CD4-positive, alpha-beta T cell treated with Interleukin-15 for 1 hour (primary cell): ENCODE measurements at places on chromosomes 1 and 21.
A peak's percentile ranks its signal among the peaks of the same experiment; 100 is the strongest.

DNA sequence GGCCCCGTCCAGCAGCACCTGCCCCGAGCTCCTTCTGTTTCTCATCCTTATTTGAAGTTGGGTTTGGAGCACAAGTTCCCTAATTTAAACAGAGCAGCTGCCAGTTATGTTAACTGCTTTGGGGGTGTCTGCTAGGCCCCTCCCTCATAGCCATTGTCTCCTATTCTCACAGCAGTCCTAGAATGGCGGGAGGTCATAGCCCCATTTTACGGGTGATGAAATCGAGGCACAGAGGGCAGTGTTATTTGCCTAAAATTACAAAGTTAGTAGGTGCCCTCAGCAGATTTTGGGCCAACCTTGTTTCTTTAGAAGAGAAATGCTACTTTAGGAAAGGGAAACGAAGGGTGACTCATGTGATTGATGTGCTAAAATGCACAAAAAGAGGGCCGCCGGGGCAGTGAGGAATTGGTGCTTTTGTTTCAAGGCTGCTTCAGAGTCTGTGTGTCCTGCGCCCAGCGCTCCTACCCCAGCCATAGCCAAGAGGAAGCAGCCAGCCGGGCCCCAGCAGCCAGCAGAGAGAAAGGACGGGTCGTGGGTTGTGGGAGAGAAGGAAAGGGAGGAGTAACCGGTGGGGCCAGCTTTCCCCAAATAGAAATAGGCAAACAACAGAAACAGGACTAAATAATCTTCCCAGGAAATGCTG is 13.0 kb downstream of the VANGL1 start:
- no peak for DNase-seq

- DNase-seq: peak; percentile 18
Observed at GRCh38 chr1:193558491-193559028, 372.1 kb upstream of the B3GALT2 start.

DNA sequence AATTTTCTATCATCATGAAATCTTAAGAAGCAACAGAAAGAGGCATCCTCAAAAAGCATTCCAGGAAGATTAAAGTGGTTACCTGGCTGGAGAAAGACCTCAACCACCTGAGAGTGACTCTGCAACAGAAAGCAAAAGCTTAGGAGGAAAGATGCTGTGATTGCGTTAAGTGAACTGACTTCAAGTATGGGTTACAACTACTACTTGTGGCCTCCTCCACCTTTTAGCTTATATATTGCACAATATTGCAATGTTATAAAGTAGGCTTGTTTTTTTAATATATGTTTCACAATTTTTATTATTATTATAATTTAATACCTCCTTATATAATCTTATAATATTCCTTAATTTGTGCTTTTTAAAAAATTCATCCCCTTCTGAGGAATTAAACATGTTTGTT is 1407.5 kb downstream of the KCNT2 start:
- no peak for DNase-seq

DNA sequence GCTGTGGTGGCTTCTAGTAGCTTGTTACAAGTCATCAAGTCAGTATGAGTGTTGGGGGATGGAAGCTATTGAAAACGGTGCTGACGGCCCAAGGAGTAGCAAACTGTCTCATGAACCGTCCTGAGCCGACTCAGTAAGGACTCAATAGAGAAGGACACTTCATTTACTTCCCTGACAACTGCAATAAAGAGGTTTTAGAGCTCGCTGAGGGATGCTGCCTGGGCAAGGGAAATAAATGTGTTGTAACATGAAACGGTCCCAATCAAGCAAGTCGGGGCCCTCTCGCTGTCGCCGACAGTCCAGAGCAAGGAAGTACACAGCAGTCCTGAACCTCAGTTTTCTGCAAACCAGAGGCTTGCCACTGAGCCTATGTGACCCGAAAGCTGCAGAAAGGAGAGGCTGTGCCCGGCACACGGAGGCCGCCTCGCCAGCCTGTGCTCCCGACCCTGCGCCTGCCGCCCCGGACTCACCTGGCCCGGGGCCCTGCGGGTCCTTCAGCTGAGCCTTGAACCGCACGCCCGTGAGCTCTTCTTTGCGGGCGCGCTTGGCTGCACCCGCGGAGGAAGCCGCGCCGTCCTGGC is 423 bp downstream of the URB1 start:
- DNase-seq: no peak

- DNase-seq: no peak
Observed at GRCh38 chr21:18153063-18153462, 91.6 kb upstream of the CHODL start.

DNA sequence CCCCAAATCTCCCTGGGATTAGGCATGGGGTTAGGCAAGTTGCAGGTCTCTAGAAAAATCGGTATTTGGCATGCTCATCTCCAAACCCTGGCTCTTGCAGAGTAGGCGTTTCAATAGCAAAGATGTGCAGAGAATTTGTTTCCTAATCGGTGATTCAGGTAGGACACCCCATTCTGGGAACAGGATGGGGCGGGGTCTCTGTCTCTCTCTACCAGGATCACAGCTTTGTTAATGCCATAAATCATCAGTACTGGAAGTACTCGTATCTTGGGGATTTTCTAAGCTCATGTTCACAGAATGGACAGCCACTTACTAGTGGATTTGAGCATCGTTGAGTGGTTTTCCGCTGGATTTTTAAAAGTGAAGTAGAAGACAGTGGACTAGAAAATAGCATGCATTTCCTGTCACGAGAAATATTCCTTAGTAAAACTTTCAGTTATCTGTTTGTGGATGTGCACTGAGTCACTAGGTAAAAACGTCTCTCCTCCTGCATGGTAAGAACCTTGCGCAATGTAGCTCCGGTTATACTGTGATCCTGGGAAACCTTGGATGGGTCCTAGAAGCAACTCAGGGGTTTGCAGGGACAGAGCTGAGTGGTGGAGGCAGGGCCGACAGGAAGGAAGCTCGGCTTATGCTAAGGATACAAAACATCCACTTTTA is 5.1 kb downstream of the TMEM51 start:
- no peak for DNase-seq

- DNase-seq: no peak
Observed at GRCh38 chr21:42939582-42940413, 14.4 kb upstream of the ERVH48-1 start.

DNA sequence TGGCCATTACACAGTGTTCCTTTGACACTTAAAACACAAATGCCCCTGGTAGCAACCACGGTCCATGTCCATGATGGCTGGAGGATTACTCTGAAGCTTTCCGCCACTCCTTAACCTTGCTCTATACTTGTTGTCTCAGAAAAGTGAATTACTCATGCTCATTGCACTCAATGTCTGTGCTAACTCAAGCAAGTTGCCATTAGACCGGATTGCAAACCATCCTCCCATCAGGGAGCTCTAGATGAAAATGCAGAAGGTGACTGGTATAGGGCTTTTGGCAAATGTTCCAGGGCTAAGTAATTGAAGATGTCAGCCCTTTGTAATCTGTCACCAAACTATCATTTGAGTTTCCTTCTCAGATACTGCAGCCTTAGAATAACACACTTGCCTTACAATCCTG is 1288.3 kb upstream of the B3GALT2 start:
- no peak for DNase-seq

GRCh38 chr1:221234791-221235190 is 355.5 kb downstream of the HLX start:
- no peak for DNase-seq

GRCh38 chr1:109041621-109042468 is at the start of gene WDR47:
Gene WDR47 (minus strand): TSS chr1:109042102. CDS start chr1:109023512, 18,590 bp downstream.
- DNase-seq: peak; percentile 98

DNA sequence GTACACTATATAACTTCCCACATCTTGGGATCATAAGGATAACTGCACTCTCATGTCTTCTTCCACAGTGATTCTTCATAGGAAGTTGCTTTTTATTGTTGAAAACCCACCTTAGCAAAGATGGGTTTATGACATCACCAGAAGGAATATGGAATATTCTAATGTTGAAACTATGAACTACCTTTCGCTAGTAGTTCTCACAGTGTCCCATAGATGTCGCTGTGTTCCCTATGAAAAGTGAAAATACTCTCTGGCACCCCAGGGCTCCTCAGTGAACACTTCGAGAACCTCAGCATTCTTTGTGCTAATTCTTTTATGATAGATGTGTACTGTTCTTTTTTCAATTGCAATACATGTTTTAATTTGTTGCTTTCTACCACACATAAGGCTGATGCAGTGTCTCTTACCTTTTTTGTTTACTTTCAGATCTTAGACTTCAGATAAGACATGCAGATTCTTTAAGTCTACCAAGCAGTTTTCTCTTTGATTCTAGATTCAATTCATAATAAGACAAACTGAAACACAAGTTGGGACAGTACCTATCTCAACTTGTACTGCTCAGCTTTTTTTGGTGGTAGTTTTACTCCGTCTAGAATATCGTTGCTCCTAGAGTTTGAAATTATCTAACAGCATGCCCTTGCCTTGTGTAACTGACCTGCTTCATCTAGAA is 90.8 kb downstream of the GTF2B start:
- no peak for DNase-seq

GRCh38 chr1:248756151-248756550 is 592 bp upstream of the LYPD8 start:
- DNase-seq: no peak

DNA sequence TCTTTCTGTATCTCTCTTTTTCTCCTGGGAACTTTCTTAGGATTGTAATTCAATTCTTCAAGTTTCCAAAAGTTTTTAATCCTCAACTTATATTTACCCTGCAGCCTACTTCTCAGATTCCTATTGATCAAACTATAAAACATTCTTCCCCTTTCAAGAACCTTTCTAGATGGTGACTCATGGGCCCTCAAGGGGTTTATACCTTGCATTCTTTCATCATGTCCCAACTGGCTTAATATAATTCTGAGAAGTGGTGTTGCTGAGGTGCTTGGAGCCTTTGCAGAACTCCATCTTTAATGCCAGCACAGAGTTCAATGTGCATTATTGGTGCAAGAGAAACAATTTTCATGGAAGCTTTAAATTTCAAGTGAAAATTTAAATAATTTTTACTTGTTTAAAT is 273.4 kb downstream of the VAV3 start:
- DNase-seq: no peak

GRCh38 chr1:35650416-35650815 is 9.1 kb upstream of the PSMB2 start:
- DNase-seq: no peak

- DNase-seq: no peak
Observed at GRCh38 chr21:30209601-30210000, 6.3 kb downstream of the CLDN8 start.

DNA sequence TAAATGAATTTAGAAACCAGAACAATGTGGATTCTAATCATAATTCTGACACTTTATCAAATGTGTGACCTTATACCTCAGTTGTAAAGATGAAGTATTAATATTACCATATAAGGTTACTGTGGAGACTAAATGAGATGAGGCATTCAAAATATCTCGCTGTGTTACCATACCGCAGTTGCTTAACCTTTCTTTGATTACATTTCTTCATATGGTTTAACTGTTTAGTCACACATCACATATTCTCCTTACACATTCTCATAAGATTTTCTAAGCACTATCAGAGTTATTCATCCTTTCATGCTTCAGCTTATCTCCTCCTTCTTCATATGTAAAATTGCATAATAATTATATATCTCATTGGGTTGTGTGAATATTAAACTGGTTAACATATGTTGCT is 88.9 kb downstream of the LRRC53 start:
- no peak for DNase-seq

- DNase-seq: no peak
Observed at GRCh38 chr1:69540052-69540451, 27.7 kb upstream of the LRRC7 start.

GRCh38 chr1:225653463-225654276 is 747 bp upstream of the ENAH start:
- no peak for DNase-seq

- no peak for DNase-seq
Observed at GRCh38 chr1:171350594-171350993, 36.6 kb downstream of the FMO4 start.

- peak; percentile 29 for DNase-seq
Observed at GRCh38 chr1:231359113-231359512, 21.0 kb downstream of the SPRTN start.

DNA sequence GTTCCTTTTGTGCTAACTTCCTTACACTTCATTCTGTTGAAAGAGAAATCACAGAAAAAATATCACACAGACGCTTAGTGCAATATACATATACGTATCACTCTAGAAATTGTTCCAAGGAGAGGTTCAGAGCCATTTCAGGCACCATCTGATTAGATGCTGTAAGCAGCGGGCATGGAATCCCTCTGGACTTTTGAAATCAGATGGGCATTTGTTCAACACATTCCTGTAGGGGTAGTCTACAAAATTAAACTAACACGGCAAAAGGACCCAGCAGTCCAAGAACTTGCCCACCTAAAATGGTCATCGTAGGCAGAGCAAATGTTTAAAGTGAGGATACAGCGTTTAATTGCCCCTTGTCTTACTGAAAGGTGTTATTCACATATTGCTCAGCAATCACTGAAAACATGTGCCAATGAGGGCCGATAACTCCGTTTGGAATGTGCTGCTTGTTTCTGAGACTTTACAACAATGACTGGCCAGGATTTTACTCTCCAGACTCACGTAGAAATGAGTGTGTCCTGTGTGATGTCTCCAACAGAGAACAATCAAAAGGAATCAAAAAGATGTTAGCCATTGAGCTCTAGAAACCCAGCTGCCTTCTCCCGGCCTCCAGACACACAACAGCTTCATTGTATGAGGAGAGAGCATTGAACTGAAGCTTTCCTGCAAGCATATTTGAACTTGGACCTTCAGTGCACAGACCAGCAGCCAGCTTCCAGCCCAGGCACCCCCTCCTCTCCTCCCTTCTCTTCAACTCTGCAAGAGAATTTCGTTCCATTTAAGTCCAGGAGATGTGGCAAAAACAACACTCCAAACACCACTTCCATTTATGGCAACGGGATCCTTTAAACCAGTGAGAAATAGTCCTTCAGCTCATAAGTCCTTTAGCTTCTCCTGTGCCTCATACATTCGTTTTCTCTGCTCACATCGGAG is 32.1 kb upstream of the ADORA3 start:
- DNase-seq: no peak

DNA sequence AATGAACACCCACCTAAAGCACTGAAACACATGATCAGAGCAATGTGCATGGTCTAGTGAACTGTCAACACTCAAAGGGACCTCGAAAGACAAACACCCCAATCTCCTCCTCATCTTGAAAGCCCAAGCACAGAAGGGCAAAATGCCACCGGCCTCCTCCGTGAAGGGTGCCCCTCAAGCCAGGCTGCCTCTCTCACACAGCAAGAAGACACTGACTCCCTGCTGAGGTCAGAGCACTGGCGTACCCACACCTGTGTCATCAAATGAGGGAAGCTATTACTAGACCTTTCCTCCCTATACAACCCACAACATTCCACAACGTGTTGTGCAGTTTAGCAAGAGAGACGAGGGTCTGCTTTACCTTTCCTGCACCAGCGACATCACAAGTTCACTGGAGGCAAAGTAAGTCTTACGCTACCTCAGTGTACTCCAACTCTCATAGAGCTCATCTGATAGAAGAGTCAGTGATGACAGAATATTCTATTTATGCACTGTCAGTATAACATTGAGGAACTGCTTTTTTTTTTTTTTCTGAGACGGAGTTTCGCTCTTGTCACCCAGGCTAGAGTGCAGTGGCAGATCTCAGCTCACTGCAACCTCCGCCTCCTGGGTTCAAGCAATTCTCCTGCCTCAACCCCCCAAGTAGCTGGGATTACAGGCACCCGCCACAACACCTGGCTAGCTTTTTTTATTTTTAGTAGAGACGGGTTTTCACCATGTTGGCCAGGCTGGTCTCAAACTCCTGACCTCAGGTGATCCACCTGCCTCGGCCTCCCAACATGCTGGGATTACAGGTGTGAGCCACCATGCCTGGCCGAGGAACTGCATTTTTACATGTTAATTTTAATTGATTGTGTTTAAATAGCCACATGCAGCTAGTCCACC is 3.3 kb downstream of the SH3BP5L start:
- no peak for DNase-seq

- no peak for DNase-seq
Observed at GRCh38 chr1:19190468-19190867, 19.6 kb downstream of the UBR4 start.

GRCh38 chr1:111448482-111448917 is 556 bp downstream of the WDR77 start:
- no peak for DNase-seq
